Stimulated activated CD8-positive, alpha-beta memory T cell treated with anti-CD3 and anti-CD28 coated beads, Interleukin-15, amount 100 ng/mL, for 48 hours (primary cell): ENCODE measurements at places on chromosomes 3 and 15.

GRCh38 chr3:176953106-176954060 lies 243.9 kb downstream of the TBL1XR1 start:
- DNase-seq, result no peak

DNA sequence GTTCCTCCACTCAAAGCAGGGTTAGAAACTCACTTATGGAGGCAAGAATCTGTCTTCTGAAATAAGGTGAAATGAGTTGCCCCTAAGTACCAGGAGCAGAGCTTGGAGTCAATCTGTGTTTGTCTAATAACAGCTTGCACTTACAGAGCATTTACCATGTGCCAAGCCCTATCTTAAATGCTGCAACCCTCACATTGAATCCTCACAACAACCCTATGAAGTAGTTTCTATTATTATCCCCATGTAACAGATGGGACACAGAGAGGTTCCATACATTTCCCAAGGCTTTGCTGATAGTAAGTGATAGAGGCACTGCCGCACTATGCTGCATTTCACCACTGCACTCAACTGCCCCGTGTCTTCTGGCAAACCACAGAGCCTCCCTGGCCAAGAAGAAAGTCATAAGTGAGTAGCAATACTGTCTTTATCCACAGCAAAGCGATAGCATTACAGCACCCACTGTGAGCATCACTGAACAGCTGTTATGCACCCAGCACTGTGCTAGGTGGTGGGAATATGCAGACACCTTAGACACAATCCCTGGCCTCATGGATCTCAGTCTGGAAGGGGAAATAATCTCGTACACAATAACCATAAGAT lies 141.5 kb downstream of the SSR3 start:
- DNase-seq, result no peak

DNA sequence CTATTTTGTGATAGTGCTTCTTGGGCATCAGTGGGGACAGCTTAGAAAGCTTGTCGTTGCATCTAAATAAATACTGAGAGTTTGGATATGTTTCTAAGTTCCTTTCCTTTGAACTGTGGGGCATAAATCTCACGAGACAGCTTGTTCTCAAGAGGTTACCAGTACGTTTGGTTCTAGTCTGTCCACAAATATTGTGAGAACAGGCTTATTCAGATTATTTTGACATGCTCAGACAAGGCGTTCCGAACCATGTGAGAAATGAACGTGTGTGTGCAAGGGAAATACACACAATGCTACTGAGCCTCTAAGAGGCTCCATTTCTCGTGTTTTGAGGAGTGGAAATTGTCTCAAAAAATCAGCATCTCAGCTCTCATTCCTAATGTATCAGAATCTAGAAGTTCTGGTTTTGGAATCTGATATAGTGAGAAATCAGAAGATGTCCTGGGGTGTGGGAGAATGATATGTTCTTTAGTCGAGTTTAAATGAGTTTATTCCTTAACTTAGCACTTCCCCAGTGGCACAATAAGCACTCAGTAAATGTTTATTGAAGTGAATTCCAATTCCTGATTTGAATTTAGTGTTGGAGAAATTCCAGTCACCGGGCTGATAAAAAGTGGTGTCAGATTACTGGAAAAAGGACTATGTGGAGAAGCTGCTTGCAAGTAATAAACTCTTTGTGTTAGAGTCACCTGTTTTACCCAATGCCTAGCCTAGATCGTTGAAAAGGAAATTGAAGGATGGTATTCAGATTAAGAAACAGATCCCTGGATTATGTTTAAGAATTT lies 481.5 kb downstream of the LPP start:
- DNase-seq, result no peak

DNA sequence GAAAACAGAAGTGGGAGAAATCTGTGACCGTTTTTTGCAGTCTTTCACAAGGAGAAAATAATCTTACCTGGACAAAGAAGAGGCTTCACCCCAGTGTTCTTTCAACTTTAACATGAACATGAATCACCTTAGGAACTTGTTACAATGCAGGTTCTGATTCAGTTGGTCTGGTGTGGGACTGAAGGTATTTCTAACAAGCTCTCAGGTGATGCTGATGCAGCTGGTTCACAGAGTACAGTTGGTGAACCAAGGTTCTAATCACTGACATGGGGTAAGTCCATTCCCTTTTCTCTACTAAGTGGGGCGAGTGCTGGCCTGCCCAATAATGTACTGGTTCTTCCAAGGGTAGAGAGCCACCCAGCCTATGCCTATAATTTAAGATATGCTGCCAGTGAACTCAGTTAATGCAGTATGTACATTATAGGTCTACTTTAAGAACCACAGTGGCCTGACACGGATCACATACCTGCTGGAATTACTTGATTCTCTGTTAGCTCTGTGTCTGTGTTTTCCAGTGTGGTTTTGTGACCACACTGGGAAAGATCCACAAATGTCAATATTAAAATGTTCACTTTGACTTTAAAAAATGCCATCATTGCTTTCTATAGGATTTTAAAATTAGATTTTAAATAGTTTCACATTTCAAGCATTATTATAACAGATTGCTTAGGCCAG lies 304.1 kb downstream of the ZNF621 start:
- DNase-seq, result no peak

DNA sequence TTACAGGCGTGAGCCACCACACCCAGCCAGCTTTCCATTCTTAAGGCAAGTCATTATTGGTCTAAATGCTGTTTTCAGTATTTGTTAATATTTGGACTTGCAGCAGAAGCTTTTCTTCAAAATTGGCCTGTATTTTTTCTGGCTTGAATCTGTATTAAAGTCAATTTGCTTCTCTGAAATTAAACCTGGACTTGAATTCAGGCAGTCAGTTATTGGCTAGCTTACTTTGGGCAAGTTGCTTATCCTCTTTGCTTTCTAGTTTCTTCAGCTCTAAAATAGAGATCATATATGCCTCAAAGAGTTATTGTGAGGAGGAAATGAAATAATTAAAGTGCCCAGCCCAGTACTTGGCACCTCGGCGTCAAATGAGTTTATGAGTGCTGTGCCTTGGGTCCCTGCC lies 17.3 kb downstream of the STARD9 start:
- DNase-seq, result no peak

- DNase-seq, result no peak
Observed at GRCh38 chr3:63908081-63908736, 4.0 kb downstream of the SCAANT1 start.

GRCh38 chr15:77702211-77702957 lies 69.7 kb upstream of the LINGO1 start:
- DNase-seq, result no peak

DNA sequence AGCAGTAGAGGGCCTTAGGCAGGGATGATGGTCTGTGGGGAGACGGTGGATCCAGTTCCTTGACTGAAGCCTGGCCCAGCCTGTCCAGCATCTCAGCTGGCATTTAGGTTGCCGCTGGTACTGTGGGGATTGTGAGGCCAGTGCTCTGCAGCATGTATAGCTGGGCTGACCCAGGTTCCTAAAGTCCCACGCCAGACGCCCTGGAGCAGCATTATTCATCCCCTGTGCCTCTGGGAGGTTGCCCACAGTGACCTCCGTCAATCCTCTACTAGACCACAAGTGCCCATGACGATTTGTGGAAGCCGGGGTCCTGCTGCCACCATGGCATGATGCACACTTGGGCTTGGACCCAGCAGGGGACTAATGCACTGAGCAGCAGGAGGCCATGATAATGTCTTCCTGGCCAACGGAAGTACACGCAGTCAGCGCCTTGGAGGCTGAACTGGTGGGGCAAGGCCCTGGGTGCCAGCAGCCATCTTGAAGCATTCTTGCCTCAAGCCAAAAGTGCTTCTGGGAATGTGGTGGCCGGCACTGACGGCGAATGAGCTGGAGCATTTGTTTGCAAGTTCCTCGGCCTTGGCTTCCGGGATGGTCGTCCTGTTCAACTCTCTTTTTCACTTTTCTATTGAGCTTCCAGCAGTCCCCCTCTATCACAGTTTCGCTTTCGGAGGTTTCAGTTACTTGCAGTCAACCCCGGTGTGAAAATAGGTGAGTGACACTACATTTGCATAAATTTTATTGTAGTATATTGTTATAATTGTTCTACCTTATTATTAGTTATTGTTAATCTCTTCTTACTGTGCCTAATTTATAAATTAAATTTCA lies 949.4 kb downstream of the ROBO1 start:
- no peak for DNase-seq

GRCh38 chr3:105364128-105364527 lies 2.6 kb upstream of the ALCAM start:
- no peak for DNase-seq

DNA sequence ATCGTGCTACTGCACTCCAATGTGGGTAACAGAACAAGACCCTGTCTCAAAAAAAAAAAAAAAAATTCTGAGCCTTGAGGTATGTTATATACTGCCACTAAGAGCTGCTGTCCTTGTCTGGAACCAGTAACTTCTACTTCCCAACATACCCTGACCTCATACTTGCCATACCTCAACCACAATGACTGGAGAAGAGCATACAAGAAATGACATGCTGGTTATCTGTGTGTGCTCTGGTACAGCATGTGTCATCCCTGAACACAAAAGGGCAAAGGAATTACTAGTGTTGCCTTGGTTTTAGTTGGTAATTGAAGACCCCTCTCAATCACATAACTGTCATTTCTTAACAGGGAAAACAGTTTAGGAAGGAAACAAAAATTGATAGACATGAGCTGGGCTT lies 54.5 kb downstream of the MRPS25 start:
- no peak for DNase-seq

GRCh38 chr15:89111961-89112340 lies 23.7 kb downstream of the ABHD2 start:
- DNase-seq, result no peak

DNA sequence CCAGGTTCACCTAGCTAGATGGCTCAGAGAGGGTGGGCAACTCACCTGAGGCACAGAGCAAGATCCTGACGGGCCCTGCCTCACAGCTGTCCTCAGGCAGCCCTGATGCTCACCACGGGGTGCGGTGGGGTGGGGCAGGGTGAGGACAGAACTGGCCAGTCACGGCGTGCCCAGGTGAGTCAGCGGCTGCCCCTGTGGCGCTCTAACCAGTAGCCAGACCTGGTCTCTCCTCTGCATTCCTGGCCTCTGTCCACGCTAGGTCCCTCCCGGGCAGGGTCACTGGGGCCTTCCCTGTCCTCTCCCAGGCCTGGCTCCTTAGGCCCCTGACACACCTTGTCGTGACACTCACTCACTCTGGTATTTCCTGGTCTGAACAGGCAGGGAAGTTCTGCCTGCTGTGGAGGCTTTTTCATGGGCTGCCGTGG lies 901 bp downstream of the ALS2CL start:
- DNase-seq, result no peak

DNA sequence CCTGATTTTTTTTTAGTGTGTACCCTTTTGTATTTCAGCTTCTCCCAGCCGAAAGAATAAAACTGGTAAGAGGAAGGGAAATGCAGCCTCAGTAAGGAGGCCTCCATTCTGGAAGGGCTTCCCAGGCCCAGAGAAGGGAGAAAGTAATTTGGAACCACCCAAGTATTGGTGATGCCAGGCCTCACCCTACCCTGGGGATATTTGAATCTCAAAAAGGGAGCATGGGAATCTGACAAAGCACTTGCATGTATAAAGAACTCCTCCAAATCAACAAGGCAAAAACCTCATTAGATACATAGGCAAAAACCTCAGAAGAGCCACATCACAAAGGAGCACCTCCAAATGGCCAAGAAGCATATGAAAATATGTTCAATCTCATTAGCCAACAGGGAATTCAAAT lies 68.8 kb upstream of the GLCE start:
- no peak for DNase-seq

GRCh38 chr3:112333381-112334317 lies 693 bp downstream of the CD200 start:
- DNase-seq, result no peak

GRCh38 chr15:101133751-101134261 lies 118.0 kb downstream of the CHSY1 start:
- no peak for DNase-seq

DNA sequence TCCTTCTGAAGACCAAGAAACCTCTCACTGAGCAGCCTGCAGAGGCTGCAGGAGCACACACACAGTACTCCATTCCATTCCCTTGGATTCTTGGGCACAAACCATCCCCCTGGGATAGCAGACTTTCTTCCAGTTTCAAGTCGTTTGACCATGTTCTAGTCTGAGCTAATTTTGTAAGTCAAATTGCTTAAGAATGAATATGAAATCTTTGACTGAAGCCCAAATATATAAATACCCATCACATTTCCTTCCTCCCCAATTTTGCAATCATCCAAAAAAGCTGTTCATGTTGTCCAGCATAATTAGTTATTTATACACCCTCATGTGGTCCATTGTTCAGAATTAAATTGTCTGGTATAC lies 231.2 kb upstream of the TPRG1 start:
- no peak for DNase-seq

DNA sequence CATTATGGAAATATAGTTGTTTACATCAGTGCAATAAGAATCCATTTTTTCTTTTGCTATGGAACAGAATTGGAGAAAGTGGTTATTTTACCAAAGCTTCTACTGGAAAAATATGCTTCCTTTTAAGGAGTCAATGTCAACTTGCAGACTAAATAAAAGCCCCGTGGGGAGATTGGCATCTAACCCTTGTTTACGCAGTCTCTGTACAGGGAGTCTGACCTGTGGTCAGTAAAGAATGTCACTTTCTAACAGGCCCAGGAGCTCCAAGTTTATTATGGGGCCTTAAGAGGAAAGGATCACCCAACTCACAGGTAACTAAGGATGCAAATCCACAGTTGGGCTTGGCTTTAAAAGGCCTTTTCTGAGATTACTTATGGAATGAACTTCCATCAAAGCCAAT lies 1751.2 kb downstream of the SI start:
- no peak for DNase-seq

DNA sequence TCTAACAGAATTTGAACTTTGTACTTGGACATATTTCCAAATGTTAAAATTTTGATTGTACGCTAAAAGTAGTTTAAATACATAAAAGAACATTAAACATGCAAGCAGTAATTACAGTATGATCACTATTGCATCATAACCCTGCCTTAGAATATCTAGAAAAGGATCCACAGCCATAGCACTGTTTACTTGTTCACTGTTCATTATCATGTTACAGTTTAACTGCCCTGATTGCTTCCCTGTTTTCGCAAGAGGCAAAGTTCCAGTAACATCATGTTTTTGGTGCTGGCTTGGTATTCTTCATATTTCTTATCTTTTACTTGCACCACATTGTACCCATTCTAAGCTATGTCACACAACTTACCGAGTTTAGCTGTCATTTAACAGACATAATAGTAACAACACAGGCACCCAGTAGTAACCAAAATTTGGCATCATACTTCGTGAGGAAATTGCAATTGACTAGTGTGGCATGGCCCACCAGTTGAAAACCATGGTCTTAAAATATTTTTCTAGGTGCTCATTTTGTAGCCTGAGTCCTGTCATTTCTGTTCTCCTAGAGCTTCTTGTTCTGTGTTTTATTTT lies 13.3 kb upstream of the TMEM87A start:
- no peak for DNase-seq

- DNase-seq, result no peak
Observed at GRCh38 chr3:115999001-115999585, 375.8 kb downstream of the GAP43 start.

DNA sequence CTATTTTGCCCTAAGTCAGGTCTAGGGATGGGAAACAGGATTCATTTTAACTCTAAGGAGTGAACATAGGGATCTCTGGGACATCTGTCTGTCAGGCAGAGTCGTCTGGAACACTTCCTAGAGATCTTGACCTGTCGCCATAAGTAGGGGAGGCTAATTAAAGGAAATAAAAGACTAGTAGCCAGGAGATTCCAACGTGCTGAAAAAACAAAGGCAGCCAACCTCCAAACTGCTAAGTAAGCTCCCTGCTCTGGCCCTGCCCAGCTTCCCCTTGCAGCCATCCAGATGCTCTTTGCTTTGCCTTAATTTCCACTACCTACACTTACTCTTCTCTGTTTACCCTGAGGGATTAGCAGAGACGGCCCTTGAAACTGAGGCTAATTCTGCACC lies 18.4 kb upstream of the TSEN2 start:
- no peak for DNase-seq

GRCh38 chr3:8635631-8636030 lies 9.0 kb downstream of the SSUH2 start:
- no peak for DNase-seq
